ENCODE measurements at places on chromosomes 11 and 22.

GRCh38 chr11:127118811-127119210, 118.2 kb upstream of the KIRREL3 start:
- DNase-seq = no peak

DNA sequence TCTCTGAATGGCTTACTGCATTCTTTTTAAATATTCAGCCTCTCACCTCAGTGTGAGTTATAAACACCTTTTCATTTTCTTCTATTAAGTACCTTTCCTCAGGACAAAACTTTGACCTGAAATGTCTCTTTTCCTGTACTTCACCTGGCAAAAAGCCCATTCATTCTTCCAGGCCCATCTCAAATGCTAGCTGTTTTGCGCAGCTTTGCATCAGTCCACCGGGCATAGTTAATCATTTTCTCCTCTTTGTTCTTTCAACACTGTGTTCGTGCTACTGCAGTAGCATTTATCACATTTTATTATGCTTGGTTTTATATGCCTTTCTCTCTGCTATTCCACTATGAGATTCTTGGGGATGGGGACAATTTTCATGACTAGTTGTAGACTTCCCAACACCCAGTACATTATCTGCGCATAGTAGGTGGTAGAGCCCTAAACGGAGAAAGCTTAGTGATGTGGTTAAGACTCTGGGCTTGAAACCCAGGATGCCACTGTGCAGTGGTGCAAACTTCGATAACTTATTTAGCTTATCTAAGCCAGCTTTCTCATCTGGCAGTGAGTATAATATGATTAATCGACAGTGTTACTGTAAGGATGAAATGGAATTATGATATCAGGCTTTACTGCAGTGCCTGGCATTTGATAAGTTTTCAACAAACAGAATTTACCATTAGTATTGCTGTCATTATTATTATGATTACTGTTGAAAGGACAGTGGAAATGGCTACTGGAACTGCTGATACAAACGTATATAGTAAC, 695.7 kb downstream of the NELL1 start:
- no peak for DNase-seq

- no peak for DNase-seq
Observed at GRCh38 chr11:97751405-97751804, 1269.3 kb upstream of the CNTN5 start.

DNA sequence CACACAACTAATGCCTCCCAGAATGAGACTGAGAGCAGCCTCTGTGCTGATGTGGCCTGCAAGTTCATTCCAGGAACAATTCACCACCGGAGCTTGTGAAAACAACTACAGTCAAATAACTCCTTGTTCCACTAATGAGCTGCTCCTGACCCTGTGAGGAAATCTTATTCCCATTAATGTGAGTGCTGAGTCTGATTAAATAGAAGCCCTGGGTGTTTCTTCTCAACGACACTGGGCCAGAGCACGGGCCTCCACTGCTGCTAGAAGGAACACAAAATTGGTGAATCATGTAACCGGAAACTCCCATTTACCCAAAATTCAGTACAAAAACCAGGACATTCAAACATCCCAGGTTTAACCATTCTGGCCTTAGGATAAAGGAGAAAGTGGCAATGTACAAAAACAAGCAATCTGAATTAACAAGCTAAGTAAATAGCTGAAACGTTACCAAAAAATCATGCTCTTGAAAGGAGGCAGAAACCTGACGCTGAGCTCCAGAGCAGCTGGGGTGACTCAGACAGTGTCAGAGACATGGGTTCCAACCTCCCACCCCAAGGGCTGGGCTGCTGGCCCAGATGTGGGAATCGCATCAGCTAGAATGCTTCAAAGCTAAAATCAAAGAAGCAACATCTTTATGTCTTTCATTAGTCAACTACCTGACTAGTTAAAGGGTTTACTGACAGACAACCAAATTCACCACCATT, 26.7 kb downstream of the SERGEF start:
- DNase-seq = no peak

DNA sequence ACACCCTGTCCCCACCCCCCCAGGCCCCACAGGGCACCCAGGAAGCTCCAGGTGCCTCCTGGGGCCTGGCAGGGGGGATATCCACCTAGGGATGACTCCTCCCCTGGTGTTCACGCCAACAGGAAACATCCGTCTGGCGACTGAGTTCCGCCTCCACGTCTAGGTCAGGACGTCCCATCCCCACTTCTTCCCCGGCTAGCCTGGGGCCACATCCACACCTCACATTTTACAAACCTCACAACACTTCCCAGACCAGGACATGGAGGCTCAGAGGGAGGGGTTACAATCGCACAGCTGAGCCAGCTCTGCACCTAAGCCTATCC, 21.0 kb downstream of the MAFF start:
- DNase-seq = no peak

- DNase-seq = no peak
Observed at GRCh38 chr22:21694394-21694793, 28.6 kb downstream of the PPIL2 start.

GRCh38 chr22:25797498-25798290, 55.7 kb downstream of the MYO18B start:
- DNase-seq = no peak

GRCh38 chr11:110491577-110492320, 62.0 kb downstream of the FDX1 start:
- DNase-seq = no peak

GRCh38 chr11:27018902-27019529, 21.6 kb upstream of the BBOX1 start:
- no peak for DNase-seq

GRCh38 chr11:69244266-69244665, 49.7 kb upstream of the MYEOV start:
- no peak for DNase-seq

DNA sequence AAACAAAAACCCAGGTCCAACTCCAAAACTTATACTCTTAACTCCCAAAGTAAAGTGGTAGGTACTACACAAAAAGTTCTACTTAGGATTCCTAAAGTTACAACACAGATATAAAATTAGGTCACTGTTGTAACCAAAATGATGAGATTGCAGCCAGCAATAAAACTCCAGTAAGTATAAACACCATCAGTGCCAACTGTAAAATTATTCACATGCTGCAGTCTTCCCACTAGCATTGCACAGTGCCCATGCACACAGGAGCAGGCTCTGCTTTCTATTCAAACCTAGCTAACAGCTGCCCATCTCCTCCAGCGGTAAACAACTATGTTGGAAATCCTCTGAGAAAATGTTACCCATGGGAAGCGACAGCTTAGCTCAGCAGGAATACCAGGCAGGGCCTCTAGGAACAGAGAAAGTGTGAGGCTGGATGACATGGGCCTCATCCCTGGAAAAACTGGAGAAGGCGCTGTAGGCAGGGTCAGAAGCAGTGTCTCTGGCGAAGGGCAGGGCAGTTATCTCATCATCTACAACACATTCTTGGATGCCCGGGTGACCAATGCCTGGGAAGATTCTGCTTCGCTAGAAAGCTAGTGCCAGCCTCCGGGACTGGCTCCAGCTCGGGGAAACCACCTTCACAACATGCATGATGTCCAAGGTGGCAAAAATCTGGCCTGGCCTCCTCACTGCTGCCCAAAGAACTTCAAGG, 9.1 kb downstream of the CPT1A start:
- DNase-seq = no peak
